ENCODE measurements at places on chromosomes 12 and 14.
A peak's percentile ranks its signal among the peaks of the same experiment; 100 is the strongest.

- no peak for DNase-seq
These were observed 206.5 kb downstream of the SUDS3 start for GRCh38 chr12:118582863-118583262.

GRCh38 chr12:44637875-44638274, 238.2 kb downstream of the NELL2 start:
- no peak for DNase-seq

DNA sequence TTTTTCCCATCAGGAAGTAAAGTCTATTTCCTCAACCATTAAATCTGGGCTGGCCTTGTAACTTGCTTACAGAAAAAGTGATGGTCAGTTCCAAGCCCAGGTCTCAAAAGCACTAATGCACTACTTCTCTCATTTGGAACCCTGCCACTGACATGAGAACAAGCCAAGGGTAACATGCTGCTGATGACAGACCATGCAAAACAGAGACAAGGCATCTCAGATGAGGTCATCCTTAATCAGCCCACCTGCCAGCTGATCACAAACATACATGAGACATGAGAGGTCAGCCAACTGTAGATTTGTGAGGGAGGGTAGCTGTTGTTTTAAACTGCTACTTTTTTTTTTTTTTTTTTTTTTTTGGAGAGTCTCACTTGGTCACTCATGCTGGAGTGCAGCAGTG, 16.2 kb downstream of the TWF1 start:
- DNase-seq = peak; percentile 27

- DNase-seq = no peak
These were observed 91.4 kb downstream of the DRAM1 start for GRCh38 chr12:101968770-101969169.

DNA sequence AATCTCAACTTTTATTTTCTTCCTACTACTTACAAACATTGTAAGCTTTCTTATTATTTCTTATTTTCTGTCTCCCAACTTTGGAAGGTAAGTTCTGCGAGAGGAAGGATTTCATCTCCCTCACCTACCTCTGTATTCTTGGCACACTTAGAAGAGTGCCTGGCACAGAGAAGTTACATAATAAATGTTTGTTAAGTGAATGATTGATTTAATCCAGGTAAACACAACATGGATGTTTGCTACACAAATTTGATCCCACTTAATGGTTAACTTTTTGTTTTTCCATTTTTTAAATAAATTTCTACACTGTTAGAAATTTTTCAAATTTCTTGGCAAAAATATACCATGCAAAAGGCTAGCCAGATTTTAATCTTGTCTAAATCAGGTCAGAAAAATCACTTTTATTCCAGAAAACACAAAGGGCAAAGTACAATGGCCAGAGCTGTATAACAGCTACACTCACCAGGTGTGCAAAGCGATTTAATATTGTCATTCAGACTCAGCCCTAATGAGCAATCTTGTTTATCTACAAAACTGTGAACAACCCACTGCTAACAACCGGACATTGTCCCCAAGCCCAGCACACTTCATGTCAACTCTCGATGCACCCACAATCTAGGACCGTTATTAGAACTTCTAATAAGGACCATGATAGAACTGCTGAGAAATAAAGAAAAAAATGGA, 222.1 kb upstream of the EEA1 start:
- no peak for DNase-seq

DNA sequence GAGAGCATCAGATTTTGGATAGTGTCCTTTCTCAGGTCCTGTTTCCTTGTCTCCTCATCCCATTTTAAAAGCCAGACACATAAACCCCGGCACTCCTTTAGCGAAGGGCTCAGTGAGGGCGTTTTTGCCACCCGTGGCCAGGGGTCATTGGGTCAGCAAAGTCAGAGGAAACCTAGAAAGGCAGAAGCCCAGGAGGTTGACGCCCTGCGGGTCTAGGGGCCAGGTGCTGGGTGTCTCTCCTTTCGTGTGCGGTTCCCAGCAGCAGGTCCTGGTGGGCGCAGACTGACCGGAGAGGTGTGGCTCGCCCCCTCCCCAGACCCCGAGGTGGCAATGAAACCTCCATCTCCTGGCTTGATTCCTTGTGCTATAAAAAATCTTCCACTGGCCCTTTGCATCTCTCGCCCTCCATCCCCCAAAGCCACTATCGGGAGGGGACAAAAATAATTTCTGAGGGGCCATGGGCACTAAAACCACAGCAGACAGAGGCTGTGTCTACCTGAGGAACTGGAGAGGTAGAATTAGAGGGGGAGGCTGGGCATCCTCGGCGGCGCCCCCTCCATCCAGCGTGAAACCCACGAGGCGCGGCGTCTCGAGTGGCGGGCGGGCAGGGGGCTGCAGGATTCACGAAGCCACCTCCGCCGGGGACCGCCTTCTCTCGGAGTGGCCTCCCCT, 858 bp upstream of the FRMD6 start:
- DNase-seq = no peak

- DNase-seq = no peak
These were observed 108.7 kb upstream of the SLC38A4 start for GRCh38 chr12:46934374-46935111.

DNA sequence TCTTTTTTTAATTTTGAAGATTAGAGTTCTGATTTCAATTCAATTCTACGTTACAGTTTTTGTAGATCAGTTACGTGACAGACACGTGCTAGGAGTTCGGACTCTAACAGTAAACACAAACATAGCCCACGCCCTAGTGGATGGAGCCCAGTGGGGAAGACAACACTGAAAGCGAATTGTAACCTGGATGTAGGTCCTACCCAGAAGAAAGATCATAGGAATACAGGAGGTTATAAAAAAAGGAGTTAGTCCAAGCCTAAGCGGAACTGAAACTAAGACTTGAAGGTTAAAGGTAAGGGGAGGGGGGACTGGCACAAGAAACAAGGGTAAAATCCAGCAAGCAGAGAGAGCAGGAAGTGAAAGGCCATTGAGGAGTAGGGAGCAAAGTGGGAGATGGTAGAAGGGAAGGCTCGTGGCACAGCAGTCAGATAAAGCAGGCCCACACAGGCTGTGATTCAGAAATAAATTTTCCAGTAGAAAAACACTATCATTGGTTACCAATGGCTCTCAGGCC, 15.7 kb upstream of the CRY1 start:
- DNase-seq = no peak

- peak; percentile 4 for DNase-seq
These were observed 91.7 kb upstream of the SEL1L start for GRCh38 chr14:81625343-81625742.

GRCh38 chr12:108788076-108788782, 56.9 kb upstream of the CORO1C start:
- no peak for DNase-seq

- DNase-seq = no peak
These were observed 17.3 kb downstream of the KLRK1 start for GRCh38 chr12:10372559-10372958.

DNA sequence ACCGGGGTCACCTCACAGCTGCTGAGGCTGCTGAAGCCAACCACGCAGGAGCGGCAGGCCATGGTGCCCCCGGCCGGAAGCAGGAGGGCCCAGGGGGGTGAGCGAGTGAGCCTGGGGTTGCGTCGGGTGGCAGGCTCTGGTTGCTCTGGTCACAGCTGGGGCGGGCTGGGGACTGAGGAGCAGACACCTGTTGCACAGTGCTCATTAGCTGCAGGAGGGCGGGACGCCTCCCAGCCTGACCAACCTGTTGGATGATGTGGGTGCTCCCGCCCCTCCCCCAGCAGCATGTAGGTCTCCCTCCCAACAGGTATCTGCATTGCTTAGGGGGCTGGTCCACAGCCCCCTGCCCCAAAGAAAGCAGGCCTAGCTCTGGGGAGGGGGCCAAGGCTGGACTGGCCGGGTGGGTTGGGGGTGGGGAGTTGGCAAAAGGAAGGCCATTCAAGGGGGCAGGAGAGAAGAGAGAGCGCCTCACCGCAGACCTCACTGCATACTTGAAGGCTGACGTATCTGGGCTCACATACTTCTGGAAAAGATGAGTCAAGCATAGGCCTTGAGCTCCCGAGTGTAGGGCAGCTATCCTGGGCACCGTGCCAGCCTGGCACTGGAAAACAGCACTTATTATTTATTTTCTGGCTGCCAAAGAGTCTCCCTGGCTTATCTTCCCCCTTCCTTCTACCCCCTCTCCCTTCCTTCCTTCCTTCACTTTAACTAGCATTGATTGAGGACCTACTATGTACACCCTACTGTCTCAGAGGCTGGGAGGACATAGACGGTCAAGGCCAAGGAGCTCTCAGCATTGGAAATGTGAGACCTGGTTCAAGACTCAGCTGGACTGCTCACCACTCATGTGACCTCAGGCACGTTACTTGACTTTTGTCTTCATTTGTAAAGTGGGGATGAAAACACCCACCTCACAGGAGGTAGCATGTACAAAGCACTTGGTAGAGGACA, at the start of gene KRT80:
Gene KRT80, minus strand, starts transcription at position 174 of the 951 bp plus-strand sequence. Its CDS starts 112 bp downstream, at position 62.
- DNase-seq = peak; percentile 99

- DNase-seq = peak; percentile 44
These were observed 42.6 kb downstream of the LIMA1 start for GRCh38 chr12:50240792-50241114.

GRCh38 chr14:31930493-31931240, 146.4 kb upstream of the ARHGAP5 start:
- peak; percentile 17 for DNase-seq

GRCh38 chr12:67477681-67478265, 170.8 kb upstream of the DYRK2 start:
- no peak for DNase-seq
